ENCODE measurements at places on chromosomes 5 and 9.

- no peak for DNase-seq
These were observed 360.2 kb upstream of the GRIA1 start for GRCh38 chr5:153130296-153130695.

DNA sequence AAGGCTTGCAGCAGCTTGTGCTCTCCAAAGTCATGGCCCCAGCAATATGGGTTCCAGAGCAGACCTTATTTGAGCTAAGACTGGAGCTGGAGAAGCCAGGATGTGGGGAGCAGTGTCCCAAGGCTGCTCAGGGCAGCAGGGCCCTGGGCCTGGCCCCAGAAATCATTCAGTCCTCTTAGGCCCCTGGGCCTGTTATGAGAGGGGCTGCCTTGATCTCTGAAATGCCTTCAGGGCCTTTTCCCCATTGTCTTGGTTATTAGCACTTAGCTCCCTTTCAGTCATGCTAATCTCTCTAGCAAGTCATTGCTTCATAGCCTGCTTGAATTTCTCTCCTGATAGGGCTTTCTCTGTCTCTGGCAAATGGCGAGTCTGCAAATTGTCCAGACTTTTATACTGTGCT, 9.1 kb downstream of the CATSPER3 start:
- DNase-seq, result no peak

GRCh38 chr5:82422751-82423181, 144.6 kb upstream of the RPS23 start:
- DNase-seq, result no peak

- no peak for DNase-seq
These were observed 16.7 kb upstream of the CD74 start for GRCh38 chr5:150429410-150429873.

Measured in stimulated activated CD8-positive, alpha-beta memory T cell treated with anti-CD3 and anti-CD28 coated beads, Interleukin-12 subunit alpha, Interleukin-12 subunit beta, amount 100 ng/mL, for 1 hour (primary cell).